CD4-positive, alpha-beta T cell treated with Interleukin-10 for 1 hour (primary cell): ENCODE measurements at places on chromosomes 2 and 18.

GRCh38 chr2:205972113-205972512 lies 113.9 kb downstream of the INO80D start:
- no peak for DNase-seq

DNA sequence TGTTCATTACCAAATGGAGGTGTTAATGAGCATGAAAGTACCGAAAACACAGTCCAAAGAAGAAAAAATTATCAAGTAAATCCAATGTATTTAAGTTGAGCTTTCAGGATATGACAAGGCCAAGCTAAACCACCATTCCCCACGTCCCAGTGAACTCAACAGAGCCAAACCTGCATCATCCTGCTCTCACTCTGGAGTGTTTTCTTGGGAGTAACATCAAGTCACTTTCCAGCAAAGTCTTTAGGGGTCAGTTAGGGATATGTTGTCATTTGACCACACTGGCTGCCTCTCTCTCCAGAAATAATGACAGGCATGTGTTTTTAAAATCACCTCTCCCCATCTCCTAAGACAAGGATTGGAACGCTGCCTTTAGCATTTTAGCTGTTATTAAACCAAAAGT lies 140.5 kb downstream of the SRBD1 start:
- no peak for DNase-seq

DNA sequence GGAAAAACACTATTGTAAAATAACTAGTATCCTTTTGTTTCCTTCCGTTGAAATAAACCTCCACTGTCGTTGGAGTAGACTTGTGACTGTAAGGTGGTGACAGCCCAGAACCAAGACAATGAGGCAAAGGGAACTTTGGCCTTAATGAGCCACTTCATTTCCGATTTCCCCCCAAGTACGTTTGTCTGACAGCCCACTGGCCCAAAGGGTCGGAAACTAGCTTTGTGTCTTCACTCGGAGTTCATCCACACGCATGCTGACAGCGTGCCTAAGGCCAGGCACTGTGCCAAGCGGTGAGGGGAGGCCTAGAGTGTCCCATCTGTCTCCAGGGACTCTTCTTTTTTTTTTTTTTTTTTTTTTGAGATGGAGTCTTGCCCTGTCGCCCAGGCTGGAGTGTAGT lies 21.0 kb downstream of the HJURP start:
- no peak for DNase-seq

GRCh38 chr2:213544940-213545339 lies 260.7 kb downstream of the SPAG16 start:
- DNase-seq, result no peak

GRCh38 chr2:39696838-39697237 lies 31.1 kb downstream of the TMEM178A start:
- DNase-seq, result no peak

GRCh38 chr2:230575642-230576324 lies 136.9 kb upstream of the CAB39 start:
- DNase-seq, result peak; percentile 66

DNA sequence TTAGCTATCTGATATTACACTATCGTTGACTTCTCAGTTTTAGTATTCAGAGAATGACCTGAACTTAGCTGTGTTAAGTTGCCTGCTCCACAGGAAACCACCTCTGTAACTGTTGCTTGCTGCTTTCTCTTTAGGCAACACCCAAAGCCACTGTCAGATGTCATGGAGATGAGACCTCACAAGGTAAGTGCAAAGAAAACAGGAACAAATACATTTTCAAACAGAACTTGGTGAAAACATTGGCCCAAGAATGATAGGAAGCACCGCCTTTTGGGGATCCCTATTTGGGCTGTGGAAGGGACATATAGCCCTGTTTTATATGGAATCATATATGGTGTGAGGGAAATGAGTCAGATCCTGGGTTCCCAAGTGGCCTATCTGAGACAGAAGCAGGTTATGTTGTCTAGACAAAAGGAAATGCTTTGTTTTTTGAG lies 143.4 kb downstream of the UBE2E3 start:
- DNase-seq, result peak; percentile 91

DNA sequence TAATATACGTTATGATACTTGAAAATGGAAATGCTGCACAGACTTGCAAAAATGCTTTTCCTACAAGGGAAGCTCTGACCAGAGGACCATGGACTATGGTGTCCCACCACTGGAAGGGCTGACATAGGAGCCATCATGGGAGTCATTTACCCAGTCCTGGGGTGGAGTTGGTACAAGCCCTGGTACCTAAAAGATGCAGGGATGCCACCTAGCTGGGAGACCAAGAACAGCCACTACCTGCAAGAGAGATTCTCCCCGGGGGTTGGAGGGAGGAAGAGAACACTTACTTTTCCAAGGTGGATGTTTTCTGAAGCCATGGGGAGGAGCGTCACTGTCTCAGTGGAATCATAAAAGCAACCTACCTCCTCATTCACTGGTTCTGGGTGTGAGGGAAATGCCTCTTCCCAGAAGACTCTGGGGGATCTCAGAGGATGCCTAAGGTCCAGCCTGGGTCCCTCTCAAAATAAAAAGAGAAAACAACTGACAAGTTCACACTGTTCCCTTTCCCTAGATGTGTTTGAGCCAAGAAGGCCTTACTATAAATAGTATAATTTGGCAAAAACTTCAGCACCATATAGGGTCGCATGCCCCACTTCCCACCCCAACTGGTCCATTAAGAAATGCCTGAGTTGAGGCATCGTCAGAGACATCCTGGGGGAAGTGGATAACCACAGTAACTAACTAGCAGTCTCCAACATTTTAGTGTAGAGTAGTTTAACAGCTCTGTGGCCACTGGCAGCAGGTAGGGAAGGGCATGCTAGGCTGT lies 39.9 kb downstream of the REEP1 start:
- peak; percentile 9 for DNase-seq

- DNase-seq, result no peak
Measured at GRCh38 chr18:27313678-27314077, 128.6 kb upstream of the CHST9 start.

- no peak for DNase-seq
Measured at GRCh38 chr2:8094526-8094925, 587.3 kb upstream of the ID2 start.

DNA sequence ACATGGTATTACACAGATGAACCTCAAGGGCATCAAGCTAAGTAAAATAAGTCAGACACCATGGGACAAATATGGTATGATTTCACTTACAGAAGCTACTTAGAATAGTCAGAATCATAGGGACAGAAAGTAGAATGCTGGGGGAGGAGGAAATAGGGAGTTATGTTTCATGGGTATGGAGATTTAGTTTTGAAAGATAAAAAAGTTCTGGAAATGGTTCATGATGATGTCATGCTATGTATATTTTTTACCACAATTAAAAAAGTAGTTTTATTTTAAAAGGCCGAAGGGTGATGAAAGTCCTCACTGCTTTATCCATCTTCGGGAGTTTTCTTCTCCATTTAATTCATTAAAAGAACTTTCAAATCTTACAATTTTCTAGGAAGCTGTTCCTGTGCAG lies 181.9 kb downstream of the CALCRL start:
- DNase-seq, result no peak

- no peak for DNase-seq
Measured at GRCh38 chr2:42789751-42790150, 2.6 kb downstream of the HAAO start.

GRCh38 chr2:73080321-73081131 lies 9.0 kb upstream of the SFXN5 start:
- no peak for DNase-seq

DNA sequence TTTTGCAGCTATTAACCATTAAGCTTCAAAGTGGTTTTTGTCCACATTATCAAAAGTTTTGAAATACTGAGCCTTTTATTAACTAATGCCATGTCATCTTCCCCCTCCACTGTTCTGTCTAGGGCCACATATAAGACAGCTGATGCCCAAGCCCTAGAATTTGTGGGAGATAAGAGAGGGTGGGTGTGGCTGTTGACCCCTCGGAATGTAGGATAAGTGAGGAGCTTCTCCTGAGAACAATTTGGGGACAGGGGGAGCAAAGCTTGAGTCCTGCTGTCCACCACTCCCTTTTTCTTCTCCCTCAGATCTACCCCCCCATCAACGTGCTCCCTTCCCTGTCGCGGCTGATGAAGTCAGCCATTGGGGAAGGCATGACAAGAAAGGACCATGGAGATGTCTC lies 14.3 kb upstream of the ANKRD53 start:
- no peak for DNase-seq

- no peak for DNase-seq
Measured at GRCh38 chr2:154960802-154961583, 262.5 kb downstream of the KCNJ3 start.

DNA sequence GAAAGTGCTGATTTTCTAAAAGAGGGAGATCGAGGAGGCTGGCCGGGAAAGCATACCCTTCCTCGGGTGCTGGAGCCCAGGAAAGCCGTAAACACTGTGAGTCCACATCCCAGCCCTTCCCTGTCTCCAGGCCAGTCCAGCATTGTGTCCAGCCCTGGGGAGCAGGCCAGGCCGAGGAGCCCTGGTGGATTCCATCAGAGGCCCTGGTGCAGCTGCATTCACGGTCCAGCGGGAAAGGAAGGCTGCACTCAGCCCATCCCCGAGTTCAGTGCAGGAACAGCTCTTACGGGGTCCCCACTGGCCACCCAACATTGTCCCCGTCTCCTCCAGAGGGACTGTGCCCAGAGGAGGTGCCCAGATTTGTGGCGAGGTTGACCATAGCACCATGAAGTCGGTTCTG lies 218.6 kb downstream of the KLHL29 start:
- no peak for DNase-seq

DNA sequence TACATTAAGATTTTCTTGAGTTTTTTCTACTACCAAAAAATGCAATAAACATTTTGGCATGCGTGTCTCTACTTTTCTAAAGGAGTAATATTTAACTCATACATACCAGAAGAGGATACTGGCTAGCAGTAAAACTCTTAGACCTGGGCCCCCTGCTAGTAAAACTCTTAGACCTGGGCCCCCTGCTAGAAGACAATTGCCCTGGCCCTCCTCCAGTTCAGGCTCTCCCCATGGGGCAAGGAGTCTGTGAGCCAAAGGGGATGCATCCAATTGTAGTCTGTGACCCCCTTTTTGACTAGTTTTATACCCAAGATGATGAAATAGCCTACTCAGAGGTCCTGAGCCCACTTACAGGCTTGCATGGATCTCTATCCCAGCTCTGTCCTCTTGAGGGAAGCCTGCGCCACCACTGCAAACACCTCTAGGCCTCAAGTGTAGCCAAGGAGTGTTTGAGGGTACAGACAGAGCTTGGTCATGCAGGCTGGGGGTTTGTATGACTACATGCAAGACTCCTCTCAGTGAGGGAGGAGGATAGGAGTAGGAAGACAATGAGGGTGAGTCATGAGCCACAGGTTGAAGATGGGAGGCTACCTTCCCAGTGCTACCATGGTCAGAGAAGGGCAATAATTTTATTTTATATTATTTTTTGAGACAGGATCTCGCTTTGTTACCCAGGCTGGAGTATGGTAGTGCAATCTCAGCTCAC lies 45.2 kb upstream of the PGAP1 start:
- no peak for DNase-seq

- peak; percentile 70 for DNase-seq
Measured at GRCh38 chr18:80247393-80247841, at the start of gene PARD6G. TSS of gene PARD6G (minus strand) at chr18:80247514. CDS start at chr18:80247348, 166 bp downstream.

- no peak for DNase-seq
Measured at GRCh38 chr2:23107327-23107941, 277.5 kb upstream of the KLHL29 start.

DNA sequence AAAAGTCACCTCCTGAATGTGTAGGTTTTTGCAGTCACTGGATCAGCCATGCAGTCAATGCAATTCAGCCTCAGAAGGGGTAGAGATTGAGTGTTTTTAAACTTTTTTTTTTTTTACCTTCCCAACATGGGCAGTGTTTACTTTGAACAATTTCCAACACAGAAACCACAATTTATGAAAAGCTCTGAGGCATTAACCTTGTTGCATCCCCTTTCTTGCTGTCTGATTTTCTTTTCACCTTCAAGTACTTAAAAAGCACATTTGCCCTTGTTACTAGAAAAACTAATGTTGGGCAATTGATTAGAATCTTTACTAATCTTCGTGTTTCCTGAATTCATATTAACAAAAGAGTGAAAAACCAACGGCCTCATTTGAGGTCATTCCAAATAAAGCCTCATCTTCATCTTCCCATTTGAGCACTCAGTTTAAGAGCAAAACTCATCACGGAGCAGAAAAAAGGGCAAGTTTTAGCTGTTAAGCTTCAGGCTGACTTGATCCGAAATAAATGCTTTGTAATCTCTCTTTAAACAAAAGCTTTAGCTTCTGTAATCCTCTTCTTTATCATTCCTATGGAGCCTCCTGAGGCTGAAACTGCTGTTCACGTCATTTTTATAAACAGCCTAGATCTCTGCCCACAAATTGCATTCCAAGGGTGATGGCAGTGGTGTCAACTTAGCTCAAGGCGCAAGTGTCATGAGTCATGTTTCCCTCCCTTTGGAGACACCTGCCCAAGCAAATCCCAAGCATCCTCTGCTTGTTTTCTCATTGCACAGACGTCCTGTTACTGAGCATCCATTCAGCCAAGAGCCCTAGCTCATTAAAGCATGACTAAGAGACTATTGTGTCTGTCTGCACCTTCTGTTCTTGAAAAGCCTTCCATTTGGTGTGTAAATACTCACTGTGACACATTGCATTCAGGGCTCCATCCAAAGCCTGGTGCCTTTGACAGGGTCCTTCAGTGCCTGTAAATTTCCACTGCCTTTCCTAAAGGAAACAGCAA lies 107.7 kb downstream of the HNMT start:
- no peak for DNase-seq

DNA sequence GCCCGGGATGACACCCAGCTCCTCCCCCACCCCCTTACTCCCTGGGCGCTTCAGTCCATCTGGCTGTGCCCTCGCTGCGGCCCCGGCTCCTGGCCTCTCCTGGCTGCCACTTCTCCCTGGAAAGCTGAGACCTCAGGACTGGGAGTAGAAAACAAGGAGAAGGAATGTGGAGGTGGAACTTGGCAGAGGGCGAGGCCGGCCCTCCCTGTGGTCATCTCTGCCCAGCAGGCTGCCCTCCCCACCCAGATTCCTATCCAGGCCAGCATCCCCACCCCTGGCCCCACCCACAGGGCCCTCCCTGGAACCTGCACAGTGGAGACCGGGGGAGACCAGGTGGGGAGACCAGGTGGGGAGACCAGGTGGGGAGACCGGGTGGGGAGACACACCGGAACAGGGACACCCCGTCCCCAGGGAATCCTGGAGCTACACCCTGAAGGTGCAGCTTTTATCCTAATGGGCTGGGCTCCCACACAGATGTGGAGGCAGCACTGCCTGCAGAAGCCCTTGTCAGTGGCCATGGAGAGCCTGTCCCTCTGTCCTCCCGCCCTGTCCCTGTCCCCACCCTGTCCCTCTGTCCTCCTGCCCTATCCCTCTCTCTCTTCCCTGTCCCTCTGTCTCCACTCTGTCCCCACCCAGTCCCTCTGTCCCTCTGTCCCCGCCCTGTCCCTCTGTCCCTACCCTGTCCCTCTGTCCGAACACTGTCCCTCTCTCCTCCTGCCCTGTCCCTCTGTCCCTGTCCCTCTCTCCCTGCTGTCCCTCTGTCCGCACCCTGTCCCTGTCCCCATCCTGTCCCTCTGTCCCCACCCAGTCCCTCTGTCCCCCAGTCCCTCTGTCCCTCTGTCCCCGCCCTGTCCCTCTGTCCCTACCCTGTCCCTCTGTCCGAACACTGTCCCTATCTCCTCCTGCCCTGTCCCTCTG lies 157.1 kb downstream of the PXDN start:
- DNase-seq, result no peak
